Activated CD8-positive, alpha-beta memory T cell treated with anti-CD3 and anti-CD28 coated beads for 1 hour (primary cell): ENCODE measurements at places on chromosomes 6 and 20.

DNA sequence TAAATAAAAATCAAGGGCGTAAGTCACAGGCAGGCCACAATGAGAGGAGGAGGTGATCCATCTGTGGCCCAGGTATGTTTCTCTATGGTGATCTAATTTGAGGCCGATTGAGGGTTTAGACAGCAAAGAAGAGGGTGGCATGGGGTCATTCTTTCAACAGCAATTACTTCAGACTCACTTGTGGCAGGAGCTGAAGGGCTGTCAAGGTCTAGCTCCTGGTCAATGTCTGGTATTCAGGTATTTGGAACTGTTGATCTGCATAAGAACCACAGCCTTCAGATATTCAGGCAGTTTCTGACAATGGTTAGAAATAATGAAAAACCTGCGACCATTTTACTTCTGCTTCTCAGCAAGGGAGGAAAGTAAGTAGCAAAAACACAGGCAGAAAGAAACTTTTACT is 259.6 kb downstream of the FOXC1 start:
- DNase-seq: no peak

DNA sequence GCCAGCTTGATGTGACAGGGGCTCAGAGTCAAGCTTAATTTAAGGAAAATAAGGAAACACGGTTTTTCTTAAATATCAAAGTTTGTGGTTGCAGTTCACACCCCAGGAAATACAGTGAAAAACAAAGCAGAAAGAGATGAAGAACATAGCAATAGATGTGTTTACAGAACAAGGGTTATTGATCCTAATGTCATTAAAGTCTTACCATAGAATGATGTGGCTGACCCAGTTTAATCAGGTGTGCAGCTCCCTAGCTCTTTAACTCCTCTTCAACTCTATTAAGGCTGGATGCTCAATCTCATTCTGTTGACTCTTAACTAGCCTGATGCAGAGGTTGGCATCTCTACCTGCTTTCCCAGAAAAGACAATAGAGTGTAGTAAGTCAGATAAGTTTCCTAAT is 7.5 kb upstream of the GTF3C6 start:
- no peak for DNase-seq

DNA sequence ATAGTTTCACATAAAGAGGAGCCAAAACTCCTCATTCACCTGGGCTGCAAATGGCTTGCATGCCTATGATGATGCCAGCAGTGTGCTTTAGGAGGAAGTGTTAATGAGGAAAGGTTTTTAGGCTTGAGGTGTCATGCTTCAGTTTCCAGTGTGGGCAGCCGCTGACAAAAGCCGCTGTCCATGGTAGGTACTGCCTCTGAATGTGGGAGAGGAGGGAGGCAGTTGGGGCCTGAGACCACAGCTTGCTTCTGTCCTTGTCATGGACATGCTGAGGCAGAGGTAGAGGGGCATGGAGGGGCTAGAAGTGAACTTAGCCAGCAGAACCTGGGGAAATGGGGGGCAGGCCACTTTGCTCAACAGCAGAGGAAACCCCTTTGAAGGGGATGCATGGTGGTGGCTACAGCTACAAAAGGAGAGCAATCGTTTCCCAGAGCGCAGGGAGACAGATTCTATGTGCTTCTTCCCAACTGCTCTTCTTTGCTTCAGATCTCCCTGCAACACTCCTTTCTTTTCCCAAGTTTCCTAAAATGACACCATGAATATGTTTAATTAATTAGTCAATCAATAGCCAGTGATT is 372.1 kb upstream of the CNR1 start:
- no peak for DNase-seq

- no peak for DNase-seq
Observed at GRCh38 chr6:782141-782540, 89.2 kb upstream of the EXOC2 start.

GRCh38 chr6:7236306-7237209 is 76.4 kb downstream of the SSR1 start:
- DNase-seq: no peak

- no peak for DNase-seq
Observed at GRCh38 chr6:166905505-166906134, 50.7 kb downstream of the RNASET2 start.

- DNase-seq: no peak
Observed at GRCh38 chr6:56708810-56709597, 66.3 kb upstream of the DST start.

GRCh38 chr20:35104685-35105295 is 12.2 kb upstream of the TRPC4AP start:
- no peak for DNase-seq

- DNase-seq: no peak
Observed at GRCh38 chr6:139367810-139368351, 6.6 kb downstream of the CITED2 start.

- DNase-seq: no peak
Observed at GRCh38 chr6:128246472-128247260, 273.7 kb downstream of the PTPRK start.

- no peak for DNase-seq
Observed at GRCh38 chr20:46362921-46363867, 43.2 kb downstream of the ELMO2 start.

GRCh38 chr6:129759796-129760605 is 50.0 kb upstream of the ARHGAP18 start:
- DNase-seq: no peak

- no peak for DNase-seq
Observed at GRCh38 chr6:149985481-149985937, 21.8 kb downstream of the ULBP1 start.

- DNase-seq: no peak
Observed at GRCh38 chr20:6686171-6686570, 81.3 kb upstream of the BMP2 start.

DNA sequence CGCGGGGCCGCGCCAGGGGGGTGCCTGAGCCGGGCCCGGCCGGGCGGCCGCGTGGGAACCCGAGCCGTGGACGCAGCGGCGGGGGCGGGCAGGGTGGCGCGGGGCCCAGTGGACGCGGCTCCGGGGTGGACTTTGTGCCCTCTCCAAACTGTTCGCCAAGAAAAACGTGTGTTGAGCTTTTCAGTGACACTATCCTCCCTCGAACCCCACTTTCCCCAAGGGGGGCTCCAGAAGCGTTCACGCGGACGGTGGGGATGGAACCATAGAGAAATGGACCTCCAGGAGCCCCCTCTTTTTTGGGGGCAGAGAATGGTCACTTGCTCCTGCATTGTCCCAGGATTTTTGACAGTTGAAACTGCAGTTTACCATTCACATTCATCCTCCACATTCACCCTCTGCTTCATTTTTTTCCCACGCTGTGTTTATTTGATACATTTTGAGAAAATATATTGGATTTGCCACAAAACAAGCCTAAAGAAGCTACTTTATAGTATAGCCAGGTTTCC is 2.9 kb upstream of the HIVEP1 start:
- no peak for DNase-seq

DNA sequence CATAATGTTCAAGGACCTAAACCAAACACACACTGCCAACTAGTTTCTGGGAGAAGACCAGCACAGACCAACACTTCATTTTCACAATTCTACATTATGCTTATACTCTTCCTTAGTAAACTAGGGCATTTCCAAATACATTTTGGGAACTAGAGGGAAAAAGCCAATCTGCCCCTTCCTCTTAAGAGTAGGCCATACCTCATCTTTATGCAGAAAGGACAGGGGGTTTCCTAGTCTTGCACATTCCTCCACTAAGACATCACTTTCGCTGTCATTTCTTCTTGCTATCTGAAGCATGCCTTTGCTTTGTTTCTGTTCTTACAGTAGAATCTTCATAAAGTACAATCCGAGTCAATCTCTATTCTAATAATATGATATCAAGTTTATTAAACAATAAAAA is 105.7 kb downstream of the SMLR1 start:
- no peak for DNase-seq

DNA sequence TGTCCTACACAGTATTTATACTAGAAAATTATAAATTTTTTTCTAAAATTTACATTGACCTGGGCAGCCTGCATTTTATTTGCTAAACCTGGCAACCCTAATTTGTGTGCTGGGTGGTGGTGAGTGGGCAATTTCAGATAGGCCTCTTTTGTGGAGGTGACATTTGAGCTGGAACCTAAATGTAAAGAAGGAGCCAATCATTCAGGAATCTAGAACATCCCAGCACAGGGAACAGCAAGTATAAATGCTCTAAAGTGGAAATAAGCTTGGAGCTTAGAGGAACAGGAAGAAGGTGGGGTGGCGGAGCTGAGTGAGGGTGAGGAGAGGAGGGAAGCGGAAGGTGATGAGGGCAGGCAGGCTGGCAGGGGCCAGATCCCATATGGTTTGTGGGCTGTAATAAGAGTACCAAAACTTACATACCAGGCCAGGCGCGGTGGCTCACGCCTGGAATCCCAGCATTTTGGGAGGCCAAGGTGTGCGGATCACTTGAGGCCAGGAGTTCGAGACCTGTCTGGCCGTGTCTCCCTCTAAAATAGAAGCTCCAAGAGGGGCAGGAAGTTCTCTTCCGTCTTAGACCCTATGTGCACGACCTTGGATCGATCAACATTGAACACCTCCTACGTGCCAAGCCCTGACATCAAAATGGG is 549 bp upstream of the CSE1L start:
- no peak for DNase-seq

DNA sequence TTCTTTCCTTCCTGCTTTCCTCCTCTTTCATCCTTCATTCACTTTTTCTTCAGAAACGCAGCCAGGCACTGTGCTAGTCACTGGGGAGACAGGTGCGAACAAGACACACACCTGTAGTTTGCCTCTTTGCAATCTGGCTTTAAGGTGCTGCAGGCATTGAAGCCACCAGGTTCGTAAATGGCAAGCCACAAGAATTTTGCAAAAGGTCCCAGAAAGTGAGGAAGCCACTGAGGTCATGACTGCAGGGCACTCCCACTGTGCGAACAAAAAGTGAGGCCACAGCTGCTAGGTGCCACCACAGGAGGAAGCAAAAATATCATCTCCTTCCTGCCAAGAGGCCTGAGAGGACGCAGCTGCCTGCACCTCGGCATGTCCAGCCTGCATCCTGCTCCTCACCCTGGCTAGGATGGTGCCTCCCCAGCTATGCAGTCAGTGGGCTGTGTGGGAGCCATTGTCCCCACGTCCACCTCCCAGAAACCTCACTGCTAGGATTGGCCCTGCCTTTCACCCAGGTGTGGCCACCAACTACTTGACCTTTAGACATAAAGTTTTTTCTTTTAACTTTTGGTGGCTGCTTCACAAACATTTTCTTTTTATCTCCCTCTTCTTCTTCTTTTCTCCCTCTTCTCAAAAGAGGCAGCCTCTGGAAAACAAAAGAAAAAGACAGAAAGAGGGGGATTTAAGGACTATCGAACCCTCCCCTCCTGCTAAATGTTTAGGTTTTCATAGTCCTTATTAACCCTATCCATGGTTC is 230.8 kb downstream of the BCAS1 start:
- peak; percentile 37 for DNase-seq

- no peak for DNase-seq
Observed at GRCh38 chr20:13173201-13173600, 47.9 kb upstream of the ISM1 start.

DNA sequence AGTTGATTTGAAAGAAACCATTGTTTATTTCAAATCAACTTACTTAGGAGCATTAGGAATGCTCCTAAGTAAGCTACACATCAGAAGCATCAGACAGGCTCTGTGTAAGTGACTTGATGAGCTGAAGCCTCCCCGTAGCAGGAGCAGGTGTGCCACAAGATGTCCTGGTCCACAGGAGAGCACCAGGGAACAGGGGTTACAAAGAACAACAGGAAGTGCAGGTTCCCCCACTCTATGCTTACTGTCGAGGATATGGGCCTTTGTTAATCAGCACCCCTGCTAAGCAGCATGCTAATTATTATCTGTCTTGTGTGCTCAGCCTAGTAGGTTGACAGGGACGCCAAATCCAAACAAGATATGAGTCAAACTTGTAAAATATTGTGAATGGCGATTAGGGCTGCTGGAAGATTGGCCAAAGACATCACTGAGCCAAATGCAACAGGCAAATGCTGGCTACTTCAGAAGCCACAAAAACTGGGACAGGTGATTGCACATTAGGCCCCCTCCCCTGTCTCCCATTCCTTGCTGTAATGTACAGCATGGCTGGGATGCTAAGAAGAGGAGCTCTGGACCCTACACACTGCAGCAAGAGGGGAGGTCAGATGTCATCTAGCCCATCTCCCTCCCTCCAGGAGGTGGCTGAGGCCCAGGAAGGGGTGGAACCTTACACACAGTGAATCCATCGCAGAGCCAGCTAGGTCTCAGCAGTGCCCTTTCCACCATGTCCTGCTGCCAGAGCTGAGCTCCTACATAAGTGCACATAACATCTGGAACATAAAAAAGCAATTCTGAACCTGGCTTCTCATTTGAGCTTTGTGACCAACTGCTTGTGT is 939 bp downstream of the TGM3 start:
- no peak for DNase-seq

- DNase-seq: no peak
Observed at GRCh38 chr20:55342822-55343221, 662.5 kb downstream of the CBLN4 start.

GRCh38 chr20:1034415-1034789 is 32.3 kb upstream of the RSPO4 start:
- no peak for DNase-seq

- no peak for DNase-seq
Observed at GRCh38 chr20:34907616-34908469, 31.4 kb downstream of the ACSS2 start.

- DNase-seq: no peak
Observed at GRCh38 chr20:5848711-5849505, 98.7 kb downstream of the SHLD1 start.

DNA sequence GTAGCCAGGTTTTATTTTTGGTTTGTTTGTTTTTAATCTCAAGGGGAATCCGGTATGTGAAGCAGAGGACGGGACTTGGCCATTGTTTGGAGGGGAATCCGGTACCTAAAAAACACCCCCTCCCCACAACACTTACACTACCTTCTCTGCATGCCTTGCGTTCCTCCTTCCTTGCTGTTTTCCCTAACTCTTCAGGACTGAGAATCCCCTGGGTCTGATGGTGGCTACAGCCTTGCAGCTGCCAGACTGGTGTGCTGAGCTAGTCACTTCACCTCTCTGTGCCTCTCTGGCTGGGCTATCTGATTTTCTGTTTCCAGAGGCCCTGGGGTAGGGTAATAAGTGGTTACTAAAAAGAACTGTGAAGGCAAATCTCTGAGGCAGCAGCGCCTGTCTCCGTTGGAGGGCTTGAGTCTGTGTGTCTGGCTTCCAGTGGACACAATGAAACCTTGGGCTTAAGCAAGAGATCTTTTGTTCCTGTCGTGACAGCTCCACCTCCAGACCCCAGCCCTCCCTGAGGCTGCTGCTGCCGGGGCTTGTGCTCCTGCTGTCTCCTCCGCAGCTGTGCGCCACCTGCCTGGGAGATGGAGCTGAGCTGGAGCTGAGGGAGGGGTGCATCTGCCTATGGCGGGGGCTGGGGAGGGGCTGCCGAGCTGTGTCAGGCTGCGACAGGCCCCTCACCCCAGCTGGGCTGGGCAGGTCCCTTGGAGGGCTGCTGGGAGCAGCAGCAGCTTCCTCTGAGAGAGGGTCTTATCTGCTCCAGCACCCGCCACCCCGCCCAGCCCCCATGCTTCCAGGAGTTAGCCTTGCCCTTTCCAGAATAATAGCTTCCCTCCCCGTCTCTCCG is 65.8 kb upstream of the CCDC167 start:
- no peak for DNase-seq
